ENCODE measurements at places on chromosomes 11 and 22.

DNA sequence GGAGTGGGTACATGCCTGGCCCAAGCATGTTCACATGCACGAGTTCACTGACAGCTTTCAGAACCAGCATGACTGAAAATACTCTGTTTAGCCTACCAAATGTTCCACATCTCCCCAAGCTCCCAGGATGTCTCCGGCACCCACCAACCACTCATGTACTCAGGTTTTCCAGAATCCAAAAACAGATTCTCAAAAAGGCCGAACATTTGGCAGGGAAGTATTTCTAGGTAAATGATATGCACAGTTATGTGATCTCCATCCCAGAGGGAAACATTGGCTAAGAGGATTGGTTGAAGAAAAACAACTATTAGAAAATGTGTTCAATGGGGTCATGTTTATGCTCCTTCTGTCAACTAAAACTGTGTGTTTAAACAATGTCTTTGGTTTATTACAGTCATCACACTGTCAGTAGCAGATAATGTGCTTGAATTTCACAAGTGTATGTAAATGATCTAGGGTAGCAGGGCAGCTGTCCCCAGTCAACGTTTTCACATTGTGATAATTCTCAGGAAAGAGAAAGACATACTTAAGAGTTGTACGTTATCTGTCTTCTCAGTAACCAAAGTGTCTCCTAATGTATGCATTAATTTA lies 52.3 kb downstream of the BARX2 start:
- no peak for DNase-seq

DNA sequence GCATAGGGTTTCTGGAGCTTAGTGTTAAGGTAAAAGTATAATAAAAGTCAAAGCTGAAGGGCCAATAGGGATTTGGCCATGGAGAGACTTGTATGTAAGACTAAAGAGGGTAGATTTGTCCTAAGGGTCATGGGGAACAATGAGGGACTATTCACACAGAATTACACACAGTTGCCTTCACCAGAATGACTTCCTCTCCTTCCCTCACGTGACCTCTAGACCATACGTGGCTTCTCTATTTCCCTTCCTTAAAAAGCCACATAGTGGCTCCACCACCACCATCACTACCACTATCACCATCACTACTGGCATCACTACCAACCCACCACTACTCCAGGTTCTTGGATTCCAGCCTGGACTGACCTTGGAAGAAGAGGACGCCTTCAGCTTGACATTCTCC lies 2.8 kb downstream of the HPX start:
- peak; percentile 39 for DNase-seq

DNA sequence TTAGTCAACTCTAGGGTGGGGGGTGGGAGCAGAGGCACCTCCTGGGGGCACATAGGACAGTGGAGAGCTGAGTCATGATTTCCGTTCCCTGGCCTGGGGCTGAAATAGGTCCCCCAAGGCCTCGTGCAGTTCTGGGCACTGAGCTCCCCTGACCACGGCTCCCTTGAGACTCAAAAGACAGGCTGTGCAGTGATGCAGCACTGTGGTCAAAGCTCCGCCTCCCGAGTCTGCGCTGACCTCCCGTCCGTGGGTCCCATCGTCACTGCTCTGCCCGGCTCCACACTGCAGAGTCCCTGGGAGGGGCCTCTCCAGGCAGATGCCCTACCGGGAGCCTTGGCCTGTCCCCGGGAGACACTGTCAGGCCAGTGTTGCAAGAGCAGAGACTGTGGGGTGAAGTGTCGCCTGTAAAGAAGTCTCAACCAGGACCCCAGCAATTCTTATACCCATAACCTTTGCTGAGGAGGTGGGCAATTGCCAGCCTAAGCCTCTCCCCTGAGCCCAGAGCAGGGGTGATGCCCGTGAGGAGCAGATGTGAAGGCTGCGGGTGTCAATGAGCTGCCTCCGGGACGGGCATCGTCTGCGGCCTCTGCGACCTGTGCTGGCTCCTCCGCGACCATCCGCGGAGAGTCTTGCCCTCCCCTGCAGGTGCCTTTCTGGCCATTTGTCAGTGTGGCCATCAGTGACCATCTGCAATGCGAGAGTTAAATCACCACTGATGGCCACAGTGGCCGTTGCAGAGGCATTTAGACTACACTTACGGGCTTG lies 877.3 kb downstream of the BRD1 start:
- DNase-seq = no peak

GRCh38 chr11:7574491-7575130 lies 60.8 kb downstream of the PPFIBP2 start:
- no peak for DNase-seq

- no peak for DNase-seq
These were observed 66.6 kb upstream of the ASPHD2 start for GRCh38 chr22:26362471-26362870.

DNA sequence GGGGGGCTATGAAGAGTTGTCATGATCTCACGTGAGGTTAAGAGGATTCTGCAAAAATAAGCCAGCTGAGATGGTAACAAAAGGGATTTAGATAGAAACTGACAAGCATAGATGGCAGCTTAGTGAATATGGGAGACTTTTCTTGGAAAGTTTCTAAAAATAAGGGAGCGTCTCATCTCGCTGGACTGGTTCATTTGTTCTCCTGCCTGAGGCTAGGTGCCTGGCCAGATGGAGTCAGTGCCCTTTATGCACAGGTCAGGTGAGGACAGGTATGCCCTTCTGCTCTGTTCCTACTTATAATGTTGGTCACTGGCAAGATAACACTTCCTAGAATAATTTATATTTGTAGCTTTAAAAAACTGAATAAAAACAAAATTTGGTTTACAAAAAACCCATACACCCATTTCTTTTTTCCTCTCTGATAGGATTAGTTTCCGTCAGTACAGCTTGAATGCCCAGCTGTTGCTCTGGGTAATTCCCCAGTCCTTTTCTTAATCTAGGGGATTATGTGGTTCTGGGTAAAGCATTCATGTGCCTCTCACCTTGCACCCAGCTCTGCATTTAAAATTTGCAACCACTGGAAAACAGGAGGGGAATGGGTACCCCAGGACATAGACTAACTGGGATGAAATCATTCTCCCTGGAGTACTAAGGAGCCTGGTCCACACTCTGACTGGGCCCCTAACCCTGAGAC lies 90.0 kb downstream of the AMOTL1 start:
- no peak for DNase-seq

- no peak for DNase-seq
These were observed 553.6 kb downstream of the NTM start for GRCh38 chr11:131924001-131924400.

GRCh38 chr11:110832539-110832938 lies 120.3 kb upstream of the ARHGAP20 start:
- no peak for DNase-seq

DNA sequence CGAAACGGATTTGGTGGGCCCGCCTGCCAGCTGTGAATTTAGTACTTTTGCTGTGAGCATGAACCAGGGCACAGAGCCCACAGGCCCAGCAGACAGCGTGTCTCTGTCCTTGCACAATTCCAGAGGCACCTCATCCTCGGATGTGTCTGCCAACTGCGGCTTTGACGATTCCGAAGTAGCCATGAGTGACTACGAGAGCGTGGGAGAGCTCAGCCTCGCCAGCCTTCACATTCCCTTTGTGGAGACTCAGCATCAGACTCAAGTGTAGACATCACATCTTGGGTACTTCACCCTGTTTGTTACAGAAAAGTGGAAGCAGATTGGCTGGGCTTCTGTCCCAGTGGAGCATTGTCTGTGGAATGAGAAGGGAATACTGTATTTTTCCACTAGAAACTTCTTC lies 78.6 kb upstream of the MTNR1B start:
- DNase-seq = no peak

DNA sequence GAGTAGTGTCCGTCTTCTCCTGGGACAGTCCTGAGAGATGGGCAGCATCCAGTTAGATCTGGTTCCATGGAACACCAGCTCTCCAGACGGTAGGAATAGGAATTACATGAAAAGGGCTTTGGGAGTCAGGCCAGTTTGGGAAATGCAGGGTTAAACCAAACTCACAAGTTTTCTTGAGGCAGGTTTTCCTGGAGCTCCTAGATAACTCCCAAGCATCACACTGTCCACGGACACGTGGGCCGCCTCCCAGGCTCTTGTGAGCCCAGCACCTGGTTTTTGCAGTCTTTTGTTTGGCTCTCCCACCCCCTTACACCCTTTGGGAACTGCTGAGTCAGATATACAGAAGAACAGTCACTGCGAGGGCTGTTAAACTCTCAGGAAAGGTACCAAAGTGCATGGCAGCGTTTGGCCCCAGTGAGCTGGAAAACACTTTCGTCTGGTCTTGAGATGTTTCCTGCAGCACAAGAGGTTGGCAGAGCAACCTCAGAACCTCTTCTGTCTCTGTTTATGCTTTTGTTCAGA lies 90.0 kb downstream of the BCR start:
- DNase-seq = no peak

DNA sequence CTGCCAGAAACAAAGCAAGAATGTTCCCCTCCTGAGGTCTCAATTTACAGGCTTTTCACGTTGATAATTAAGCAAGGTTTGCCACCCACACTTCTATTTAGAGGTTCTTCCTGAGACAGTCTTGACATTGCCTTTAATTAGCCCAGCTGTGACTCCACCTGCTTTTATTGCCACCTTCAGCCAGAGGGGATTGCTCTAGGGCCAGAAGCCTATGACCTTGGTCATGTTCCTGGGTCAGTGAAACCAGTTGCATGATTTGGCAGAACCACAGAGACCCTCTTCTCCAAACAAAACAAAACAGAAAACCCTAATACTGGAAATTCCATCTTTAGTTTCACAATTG lies 89.8 kb downstream of the APIP start:
- no peak for DNase-seq

- DNase-seq = no peak
These were observed 93.4 kb upstream of the SEPTIN5 start for GRCh38 chr22:19620742-19621371.

- DNase-seq = no peak
These were observed at the start of gene UBQLNL for GRCh38 chr11:5516599-5516998. Gene UBQLNL, minus strand, starts transcription at chr11:5516699. Its CDS starts 258 bp downstream, at chr11:5516441.

- DNase-seq = no peak
These were observed 540.5 kb downstream of the DLG2 start for GRCh38 chr11:85086504-85087284.

- no peak for DNase-seq
These were observed 76.0 kb upstream of the KCNQ1OT1 start for GRCh38 chr11:2775626-2776350.

DNA sequence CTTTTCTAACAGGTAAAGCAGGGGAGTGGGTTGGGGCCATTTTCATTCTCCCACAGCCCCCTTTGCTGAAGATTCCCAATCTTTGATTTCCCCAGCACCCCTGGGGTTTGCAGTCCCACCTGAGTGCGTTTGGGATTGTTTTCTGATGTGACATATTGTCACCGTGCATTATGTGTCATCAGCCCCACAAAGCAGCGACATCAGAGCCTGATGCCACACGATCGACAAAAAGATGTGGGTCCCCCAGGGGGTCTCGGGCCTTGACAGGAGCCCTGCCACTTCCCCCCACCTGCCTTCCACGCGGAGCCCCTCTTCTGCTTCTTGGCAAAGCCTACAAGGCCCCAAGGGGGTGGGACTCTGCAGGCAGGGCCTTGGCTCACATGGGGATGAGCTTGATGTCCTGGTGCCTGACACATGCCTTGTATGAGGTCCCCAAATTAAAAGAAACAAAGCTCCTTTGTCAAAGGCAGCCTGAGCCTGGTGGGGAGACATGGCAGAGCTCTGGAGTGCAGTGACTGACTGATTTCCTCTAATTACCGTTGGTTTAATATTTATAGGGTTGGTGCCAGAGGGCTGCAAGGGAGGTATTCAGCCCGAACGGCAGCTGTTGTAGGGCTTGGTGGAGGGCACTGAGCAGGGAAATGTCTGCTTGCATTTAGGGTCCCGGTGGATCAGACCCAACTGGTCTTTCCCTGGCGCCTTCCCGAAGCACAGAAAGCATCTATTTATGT lies 149.2 kb downstream of the MIAT start:
- no peak for DNase-seq

DNA sequence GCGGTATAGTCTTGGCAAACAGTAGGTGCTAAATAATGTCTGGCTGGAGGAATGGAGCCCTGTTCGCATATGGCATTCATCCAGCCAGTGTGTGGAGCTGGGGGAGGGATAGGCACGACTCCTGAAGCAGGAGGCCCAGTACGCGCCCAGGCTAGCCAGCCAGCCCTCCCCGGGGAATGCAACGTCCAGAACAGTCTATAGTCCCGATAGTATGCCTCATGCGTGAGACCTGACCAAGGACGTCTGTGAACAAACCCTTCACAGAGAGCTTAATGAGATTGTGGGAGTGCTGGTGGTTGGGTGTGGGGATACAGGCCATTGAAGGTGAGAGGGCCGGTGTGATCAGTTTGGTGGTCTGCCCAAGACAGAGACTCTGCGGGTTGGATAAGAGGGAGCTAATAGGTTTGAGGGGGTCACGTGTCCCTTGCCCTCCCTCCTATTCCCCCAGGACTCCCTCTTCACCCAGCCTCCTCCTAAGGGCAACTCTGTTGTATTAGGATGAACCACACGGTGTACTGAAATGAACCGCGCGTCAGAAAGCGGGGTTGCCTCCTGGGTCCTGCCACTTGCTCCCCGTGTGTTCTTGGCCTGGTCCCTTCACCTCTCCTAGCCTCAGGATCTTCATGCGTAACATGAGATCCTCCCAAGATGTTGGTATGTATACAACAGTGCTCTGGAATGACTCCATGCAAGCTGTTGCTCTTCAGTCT lies 987 bp upstream of the GRIK4 start:
- no peak for DNase-seq

GRCh38 chr11:72623052-72623451 lies 51.2 kb downstream of the PDE2A start:
- DNase-seq = no peak

DNA sequence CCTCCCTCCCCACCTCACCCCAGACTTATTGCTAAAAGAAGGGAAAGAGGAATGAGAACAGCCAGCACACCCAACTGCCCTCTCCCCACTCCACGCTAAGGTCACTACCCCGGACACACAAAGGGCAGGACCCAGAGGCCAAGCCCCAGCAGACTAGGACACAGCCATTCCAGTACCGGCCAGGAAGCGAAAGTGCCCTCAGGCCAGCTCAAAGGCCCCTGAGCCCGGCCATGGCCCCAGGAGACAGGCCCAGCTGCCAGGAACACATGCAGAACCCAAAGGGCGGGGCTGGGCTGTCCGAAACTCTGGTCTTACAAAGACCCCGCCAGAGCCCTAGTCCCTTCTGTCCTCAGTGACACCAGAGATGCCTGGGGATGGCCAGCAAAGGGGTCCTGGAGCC lies 5.5 kb downstream of the RCOR2 start:
- no peak for DNase-seq

GRCh38 chr11:95078526-95078925 lies 11.1 kb upstream of the ENDOD1 start:
- no peak for DNase-seq

All from GDM1 (cell line).